Thoracic aorta (tissue), 2 donors: ENCODE measurements at places on chromosomes 4 and X. TPM values are rescaled to one million over a fixed set of nuclear protein-coding genes. Genes with fewer than 3 reads are reported as not detected.

DNA sequence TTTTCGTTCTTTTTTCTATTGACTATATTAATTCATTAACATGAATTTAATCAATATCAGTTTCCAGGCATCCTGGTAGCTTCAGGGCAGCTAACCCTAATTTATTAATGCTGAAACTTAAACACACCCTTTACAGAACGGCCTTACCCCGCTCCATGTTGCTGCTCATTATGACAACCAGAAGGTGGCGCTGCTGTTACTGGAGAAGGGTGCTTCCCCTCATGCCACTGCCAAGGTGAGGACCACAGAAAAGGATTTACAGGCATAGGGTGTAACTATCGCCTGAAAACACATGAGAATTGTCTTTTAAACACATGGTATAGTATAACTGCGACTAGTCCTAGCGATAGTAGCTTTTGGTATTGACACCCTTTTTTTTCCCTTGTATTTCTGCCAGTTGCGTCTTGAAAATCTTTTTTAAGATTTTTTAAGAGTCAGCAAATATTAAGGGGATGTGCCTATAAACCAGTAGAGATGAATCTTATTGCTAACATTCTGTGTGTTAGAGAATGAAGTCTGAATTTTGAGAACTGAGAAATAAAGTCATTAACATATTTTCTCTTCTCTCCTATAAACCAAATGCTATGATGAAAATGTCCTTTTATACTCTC is 229.0 kb downstream of the ANK2 start:
- no peak for DNase-seq

LRIT3 gene
- total RNA-seq = 1.4 TPM

GRCh38 chr4:74531963-74532794 is 87.2 kb downstream of the AREG start:
- no peak for DNase-seq

DNA sequence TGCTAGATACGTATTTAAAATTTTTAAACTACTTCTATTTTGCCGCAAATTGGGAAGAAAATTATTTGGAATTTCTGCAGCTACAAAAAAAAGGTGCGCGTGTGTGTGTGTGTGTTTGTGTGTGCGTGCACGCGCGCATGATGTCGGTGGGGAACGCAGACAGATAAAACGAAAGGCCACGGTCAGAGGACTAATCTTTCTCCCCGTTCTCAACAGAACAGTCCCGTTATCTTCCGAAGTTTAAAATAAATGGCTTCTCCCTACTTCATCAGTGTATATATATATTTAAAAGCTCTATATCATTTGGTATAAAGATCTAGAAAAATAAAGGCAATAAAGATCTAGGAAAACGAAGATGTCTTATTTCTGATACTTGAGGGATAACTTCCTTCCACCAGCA is 1.5 kb downstream of the MGARP start:
- no peak for DNase-seq

- DNase-seq = no peak
These were observed 39.4 kb downstream of the PPP3CA start for GRCh38 chr4:101307899-101308298.

YY2 gene
- total RNA-seq = 4.2 TPM

PKD2 gene
- total RNA-seq = 259 TPM

F8A2 gene
- total RNA-seq = not detected
